ENCODE measurements at places on chromosomes 12 and 14.
A peak's percentile ranks its signal among the peaks of the same experiment; 100 is the strongest.

DNA sequence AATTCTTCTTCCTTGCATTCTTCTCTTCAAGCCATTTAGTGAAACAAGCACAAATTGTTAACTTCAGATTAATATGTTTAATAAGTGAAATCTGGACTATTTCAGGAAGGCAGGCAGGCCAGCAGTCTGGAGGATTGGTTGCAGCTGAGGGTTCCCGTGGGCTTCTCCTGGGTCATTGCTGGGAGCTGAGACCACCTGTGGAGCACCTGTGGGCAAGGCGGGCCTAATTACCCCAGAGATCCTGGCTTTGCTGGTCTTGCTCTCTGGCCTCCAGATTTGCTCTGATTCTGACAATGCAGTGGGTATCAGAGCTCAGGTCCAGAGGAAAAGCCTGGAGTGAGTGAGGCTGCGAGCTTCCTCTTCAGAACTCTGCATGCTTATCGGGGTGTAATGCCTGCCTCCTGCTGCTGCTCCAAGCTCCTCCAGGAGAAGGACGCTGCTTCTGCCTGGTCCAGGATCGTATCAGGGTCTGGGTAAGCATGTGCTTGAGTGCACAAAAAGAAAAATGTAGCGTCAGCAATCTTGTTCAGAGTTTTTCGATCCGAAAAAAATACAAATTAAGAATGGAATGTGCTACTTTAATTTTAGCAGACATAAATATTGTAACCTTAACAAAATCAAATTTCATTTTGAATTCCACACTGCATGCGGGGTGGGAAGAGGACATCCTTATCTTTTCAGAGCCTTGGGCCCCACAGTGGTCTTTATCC lies 93.8 kb downstream of the TMEM30B start:
- DNase-seq, result no peak

DNA sequence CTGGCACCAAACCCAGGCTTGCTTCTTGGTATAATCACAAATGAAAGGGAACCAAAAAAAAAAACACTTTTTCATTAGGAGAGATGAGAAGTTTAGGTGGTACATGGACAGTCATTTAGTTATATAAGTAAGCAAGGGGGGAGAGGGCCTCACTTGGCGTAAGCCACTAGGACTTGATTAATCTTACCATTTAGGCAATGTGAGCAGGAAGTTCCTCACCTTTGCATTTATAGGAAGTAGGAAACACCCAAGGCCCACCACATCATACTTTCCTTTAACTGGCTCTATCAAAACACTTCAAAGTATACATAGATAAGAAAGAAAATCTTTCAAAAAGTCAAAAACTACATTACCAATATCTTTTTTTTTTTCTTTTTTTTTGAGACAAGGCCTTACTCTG lies 6.7 kb upstream of the RPS6KA5 start:
- DNase-seq, result no peak

- DNase-seq, result peak; percentile 15
These were observed at the start of gene DNAH10 for GRCh38 chr12:123761841-123762714. Gene DNAH10 (plus strand): TSS chr12:123762301. CDS start chr12:123762337, 36 bp downstream.

DNA sequence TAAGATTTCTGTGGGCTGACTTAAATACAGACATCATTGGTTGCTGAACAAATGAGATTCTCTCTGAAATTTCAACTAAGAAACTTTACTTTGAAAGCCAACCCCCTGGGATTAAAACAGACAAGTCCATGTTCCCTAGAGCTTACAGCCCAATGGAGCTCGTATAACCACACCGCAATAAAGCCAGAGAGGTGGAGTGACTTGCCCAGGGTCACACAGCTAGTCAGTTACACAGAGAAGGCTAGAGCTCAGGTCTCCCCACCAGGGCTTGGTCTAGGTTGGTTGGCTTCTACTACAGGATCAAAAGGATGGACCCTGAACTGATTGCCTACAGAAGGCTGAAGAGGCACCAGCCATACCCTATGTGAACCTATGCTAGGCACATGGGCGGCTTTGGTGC lies 8.9 kb upstream of the LTBP2 start:
- DNase-seq, result no peak

DNA sequence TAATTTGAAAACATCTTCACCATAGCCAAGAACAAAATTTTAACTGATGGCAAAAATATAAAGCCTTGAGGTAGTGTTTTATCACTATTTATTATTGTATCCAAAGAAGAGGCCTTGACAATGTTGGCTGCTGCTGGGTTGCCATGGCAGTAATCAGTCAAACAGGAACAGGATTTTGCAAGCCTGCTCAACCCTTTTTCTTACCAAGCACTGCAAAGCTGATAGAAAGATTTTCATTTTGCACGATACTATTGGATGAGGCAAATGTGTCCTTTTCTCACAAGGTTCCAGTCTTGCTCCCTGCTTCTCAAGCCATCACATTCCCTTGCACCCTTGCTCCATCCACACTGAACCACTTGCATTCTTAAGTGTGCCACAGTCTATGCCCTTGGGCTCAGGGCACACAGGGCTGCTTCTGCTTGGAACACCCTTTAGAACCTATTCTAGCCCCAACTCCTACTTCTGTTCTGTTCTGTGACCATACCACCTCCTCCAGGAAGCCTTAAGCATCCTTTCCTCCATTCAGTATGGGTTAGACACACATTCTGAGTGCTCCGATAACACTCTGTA lies 76.5 kb upstream of the AMIGO2 start:
- no peak for DNase-seq

DNA sequence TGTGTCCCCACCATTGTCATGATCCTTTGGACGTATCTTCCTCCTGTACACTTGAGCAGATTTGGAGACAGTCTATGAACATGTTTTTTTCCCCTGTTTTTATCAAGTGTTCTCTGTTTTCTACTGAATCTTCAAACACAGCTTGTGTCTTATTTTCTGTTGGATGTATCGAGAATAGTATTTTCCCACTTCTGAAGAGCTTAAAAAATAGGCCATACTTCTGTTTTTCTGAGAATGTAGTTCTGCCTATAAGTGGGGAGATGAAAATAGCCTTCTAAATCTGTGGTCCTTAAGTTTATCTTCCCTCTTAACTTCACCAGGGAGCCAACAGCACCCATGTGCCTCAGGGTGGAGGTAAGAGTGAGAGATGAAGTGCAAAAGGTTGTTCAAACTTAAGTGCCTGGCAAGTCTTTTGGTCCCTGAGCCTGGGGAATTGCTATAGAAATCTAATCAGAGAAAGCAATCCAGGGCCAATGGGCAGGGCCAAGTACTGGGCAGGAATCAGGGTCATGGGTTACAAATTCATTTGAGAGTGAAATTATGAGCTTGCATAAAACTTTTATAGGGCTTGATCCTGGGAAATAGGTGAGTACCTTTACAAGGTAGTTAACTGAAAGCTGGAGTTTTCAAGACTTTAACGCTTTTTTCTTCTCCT lies 58.9 kb downstream of the ARF6 start:
- no peak for DNase-seq

GRCh38 chr14:99265571-99265970 lies 6.4 kb downstream of the BCL11B start:
- DNase-seq, result no peak

DNA sequence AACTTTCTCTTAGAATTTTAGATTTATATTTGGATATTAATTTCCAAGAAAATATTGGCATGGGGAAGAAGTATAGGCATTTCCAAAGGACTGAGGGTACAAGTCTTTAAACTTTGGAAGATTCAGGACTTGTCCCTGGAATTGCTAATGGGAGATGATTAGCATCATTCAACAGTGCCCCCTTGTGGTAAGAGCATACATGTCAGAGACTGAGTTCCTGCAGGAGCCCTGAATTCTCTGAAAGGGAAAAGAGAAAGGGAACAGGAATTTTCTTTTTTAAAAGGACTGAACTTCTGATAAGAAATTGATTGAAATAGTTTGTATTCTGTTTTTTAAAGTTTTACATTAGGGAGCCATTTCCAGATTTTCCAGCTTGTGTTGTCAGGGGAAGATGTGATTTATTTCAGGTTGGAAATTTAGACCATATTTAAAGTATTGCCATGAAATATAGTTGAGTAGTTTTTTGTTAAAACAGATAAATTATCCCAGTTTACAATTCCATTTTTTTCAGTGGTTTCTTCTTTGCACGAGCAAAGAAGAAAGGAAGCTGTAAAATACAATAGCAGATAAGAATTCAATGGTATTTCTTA lies 44.0 kb upstream of the REP15 start:
- peak; percentile 30 for DNase-seq

DNA sequence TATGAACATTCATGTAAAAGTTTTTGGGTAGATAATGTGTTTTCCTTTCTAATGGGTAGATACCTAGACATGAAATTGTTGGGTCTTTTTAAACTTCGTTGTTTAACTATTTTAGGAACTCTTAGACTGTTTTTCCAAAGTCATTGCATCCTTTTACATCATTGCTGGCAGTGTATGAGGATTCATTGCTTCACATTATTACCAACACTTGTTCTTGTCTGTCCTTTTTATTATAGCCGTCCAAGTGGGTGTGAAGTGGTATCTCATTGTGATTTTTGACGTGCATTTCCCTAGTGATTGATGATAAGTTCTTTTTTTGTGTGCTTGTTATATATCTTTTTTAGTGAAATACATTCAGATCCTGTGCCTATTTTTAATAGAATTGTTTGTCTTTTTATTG lies 39.4 kb downstream of the USP15 start:
- DNase-seq, result no peak

- DNase-seq, result no peak
These were observed 800 bp downstream of the PCNX4 start for GRCh38 chr14:60092526-60092920.

GRCh38 chr12:32229971-32230612 lies 123.4 kb downstream of the BICD1 start:
- DNase-seq, result no peak

All from iPS DF 19.7 (cell line).